Coronary artery (tissue), 2 donors: ENCODE measurements at places on chromosomes 3 and 15.

- DNase-seq = no peak
Measured at GRCh38 chr3:138469874-138470273, 35.5 kb downstream of the ESYT3 start.

GRCh38 chr3:81277853-81278252, 483.6 kb downstream of the GBE1 start:
- no peak for DNase-seq

DNA sequence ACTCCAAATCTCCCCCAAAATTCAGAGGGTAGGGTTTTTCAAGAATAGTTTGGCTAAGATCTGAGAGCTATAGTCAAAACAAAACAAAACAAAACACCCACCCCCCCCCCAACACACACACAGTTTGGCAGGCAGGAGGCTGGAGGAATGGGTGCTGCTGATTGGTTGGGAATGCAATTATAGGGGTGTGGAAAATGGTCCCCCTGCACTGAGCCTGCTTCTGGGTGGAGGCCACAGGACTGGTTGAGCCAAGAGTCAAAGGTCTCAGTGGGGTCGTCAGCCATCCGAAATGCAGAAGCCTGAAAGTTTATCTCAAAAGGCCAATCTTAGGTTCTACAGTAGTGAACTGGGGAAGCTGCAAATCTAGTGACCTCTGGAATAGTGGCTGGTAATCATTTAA, 2.5 kb upstream of the HACD2 start:
- DNase-seq = no peak

- no peak for DNase-seq
Measured at GRCh38 chr3:52650439-52650838, 35.3 kb downstream of the PBRM1 start.

DNA sequence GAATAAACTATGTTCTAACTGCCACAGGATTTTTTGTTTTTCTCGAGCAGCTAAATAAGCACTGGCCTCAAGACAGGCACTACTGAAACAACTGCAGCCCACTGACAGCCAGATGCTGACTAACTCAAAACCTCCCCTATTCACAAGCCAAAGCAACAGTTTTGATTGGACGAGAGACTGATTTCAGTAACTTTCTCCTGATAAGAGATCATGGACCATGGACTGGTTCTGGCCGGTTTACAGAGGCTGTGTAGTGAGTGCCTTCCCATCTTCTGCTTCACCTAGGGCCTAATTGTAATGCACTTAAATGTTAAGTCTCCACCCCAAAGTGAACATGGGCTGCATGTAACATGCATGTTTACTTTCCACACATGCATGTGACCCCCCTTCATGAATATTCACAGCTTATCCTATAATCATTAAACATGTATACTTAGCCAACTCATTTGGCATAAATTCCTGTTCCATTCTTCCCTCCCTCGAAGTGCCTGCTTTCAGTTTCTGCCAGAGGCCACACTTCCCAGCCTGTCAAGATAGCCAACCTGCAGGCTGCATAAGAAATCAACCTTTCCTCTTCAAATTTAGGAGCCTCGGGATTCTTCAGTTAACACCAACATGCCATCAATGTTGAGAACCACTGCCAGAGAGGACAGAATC, 108.2 kb downstream of the ULK4 start:
- no peak for DNase-seq

GRCh38 chr3:80836395-80836794, 925.0 kb downstream of the GBE1 start:
- no peak for DNase-seq

GRCh38 chr3:194584320-194584776, 48.9 kb downstream of the TMEM44 start:
- no peak for DNase-seq

GRCh38 chr3:178001670-178002101, 534.5 kb upstream of the KCNMB2 start:
- no peak for DNase-seq

DNA sequence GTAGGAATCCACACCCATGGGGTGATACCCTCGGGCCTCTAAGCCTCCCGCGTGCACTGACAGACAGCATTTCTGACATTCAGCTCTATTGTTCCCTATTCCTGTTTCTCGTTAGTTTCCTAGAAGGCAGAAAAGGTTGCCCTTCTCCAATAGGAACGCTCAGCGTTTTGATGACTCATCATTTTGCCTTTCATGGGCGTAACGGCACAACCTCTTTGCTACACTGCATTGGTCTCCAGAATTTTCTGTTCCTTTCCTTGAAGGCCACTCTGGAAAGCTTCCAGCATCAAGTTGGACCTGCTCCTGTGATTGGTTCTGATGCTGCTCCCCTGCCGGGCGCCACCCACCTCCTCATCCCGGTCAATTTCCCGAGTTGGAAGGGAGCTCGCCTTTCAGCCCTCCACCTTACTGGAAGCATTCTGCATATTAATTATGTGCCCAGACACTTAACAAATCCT, 13.0 kb upstream of the TNK2 start:
- DNase-seq = no peak

DNA sequence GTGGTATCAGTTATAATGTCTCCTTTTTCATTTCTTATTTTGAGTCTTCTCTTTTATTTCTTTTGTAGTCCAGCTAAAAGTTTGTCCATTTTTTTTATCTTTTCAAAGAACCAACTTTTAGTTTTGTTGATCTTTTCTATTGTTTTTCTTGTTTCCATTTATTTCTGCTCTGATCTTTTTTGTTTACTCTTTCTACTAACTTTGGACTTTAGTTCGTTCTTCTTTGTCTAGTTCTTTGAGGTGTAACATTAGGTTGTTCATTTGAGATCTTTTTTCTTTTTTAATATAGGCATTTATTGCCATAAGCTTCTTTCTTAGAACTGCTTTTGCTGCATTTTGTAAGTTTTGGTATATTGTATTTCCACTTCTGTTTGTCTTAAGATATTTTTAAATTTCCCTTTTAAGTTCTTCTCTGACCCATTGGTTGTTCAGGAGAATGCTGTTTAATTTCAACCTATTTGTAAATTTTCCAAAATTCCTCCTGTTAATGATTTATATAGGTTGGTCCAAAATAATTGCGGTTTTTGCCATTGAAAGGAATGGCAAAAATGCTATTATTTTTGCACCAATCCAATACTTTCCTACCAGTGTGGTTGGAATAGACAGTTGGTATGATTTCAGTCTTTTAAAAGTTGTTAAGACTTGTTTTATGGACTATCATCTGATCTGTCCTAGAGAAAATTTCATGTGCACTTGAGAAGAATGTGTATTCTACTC, 51.2 kb downstream of the KAT2B start:
- no peak for DNase-seq

GRCh38 chr3:8516047-8516661, 14.5 kb downstream of the LMCD1 start:
- no peak for DNase-seq

GRCh38 chr15:75625542-75626347, at the start of gene SNUPN:
Gene SNUPN (minus strand): TSS chr15:75625725. CDS start chr15:75621051, 4,674 bp downstream.
- peak; percentile 96 for DNase-seq

DNA sequence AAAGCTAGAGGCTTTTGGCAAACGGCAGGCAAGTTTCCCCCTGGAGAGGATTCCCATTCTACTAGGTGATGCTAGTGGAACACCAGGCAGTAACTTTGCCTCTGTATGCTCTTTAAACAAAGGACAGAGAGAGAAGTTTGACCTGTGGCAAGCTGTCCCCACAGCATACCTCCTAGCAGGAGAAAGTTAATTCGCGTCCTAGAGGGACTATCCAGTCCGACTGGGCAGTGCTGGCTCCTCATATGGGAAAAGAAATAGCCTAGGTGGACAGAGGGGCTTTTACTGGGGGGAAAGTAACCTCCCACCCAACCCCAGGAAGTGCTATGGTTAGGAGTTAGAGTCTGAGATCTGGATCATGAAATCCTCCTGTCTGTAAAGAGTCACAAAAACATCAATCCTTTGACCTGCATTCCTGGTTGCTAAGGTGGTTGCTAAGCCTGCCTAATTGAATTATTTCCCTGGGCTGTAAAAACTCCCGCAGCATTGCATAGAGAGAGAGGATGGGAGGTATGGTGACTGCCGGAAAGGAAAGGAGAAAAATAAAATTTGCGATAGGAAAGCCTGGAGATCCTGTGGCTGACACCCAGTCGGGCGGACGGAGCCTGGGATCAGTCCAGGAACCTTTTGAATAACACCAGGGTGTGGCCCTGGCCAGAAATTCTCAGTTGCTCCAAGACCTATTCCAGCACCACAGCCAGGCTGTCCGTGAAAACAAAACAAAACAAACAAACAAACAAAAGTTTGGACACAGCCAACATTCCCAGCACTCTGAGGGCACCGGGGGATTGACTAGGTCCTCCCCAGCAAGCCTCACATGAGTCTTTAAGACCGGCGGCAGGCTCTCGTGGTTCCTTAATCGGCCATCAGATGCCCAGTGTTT, 67.7 kb upstream of the ATP11B start:
- DNase-seq = no peak

DNA sequence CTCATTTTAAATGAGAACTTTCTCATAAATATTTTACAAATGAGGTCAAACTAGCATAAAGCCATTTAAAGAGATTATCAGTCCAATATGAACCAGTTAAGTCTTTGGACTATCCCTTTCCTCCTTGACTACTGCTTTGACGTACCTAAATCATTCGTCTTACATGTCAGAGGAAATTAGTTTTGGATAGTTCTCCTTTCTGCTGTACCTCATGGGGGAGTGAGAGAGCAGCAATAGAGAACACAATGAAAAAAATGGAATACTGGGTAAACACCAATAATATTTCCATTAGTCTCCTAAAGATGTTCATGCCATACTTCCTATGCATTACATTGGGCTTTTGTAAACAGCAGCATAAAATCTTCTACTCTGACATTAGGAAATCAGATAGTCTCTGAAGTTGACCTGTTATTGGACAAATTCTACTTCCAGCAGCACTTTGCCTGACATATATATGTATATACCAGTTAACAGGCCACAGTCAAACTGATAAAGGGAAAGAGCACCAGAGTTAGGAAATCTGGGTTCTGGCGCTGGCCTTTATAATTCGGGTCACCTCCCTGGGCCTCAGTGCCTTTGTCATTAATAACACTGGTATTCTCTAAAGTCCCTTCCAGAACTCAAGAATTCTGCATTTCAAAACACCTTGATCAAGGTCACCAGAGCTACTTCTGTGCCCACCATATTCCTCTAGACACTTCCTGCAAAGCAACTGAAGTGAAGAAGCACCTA, 26.8 kb downstream of the TIMMDC1 start:
- DNase-seq = no peak

- no peak for DNase-seq
Measured at GRCh38 chr3:99950921-99951320, 133.3 kb downstream of the CMSS1 start.

- DNase-seq = no peak
Measured at GRCh38 chr15:91345736-91346135, 245.7 kb downstream of the SV2B start.

GRCh38 chr15:71180986-71181853, 65.9 kb downstream of the THSD4 start:
- no peak for DNase-seq

- DNase-seq = no peak
Measured at GRCh38 chr3:183650554-183650953, 15.1 kb downstream of the KLHL24 start.

- no peak for DNase-seq
Measured at GRCh38 chr15:42077689-42078088, 16.7 kb downstream of the PLA2G4D start.

DNA sequence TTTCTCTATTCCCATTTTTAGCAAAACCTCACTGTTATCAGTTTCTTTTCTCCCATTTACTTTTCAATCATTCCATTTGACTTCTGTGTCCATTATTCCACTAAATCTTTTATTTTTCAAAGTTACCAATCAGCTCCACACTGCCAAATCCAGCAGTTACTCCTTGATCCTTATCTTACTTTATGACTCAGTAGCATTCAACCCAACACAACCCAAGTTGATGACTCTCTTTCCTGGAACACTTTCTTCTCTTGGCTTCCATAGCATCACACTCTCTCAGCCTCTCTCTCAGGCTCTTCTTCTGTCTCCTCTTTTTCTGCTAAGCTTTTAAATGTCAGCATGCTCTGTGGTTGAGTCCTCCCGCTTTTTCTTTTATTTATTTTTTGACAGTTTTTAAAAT, 36.3 kb downstream of the RASGRP1 start:
- no peak for DNase-seq

- DNase-seq = no peak
Measured at GRCh38 chr15:61171209-61171608, 57.9 kb downstream of the RORA start.

- no peak for DNase-seq
Measured at GRCh38 chr15:22917556-22917955, 62.6 kb downstream of the CYFIP1 start.

DNA sequence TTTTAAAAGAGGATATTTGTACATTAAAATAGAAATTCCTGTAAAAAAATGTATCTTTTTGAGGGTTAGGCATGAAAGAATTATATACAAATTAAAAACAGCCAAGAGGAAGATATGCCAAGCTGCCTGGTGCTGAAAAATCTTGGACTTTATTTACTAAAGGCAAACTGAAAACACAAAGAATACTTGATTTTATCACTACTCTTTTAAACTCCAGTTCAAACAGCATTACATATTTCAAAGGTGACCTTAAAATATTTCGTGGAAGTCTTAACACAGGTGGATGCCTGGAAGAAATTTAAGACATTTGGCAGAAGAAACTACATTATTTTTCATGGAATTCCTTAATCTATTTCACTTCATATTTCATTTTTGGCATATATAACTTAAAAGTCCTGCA, 101.1 kb upstream of the SLC2A2 start:
- DNase-seq = no peak

- DNase-seq = no peak
Measured at GRCh38 chr3:157494581-157495281, 8.5 kb downstream of the VEPH1 start.

- DNase-seq = no peak
Measured at GRCh38 chr3:111591555-111591954, 3.6 kb downstream of the ZBED2 start.

DNA sequence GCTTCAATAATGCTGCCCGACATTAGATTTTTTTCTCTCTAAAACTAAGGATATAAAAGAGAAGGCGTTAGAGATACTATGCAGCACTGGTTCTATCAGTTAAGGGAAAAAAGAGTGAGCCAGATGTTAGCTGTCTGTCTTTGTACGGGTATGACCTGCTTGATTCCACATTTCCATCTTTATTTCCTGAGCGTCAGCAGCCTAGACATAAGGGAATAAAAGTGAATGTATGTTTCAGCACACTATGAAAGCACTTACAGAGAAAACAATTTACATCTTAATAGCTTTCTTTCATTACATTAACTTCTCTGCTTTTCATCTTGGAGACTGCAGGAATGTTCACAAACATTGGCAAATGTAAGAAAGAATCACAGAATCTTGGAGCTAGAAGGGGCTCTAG, 319.3 kb downstream of the CTNNB1 start:
- DNase-seq = no peak

DNA sequence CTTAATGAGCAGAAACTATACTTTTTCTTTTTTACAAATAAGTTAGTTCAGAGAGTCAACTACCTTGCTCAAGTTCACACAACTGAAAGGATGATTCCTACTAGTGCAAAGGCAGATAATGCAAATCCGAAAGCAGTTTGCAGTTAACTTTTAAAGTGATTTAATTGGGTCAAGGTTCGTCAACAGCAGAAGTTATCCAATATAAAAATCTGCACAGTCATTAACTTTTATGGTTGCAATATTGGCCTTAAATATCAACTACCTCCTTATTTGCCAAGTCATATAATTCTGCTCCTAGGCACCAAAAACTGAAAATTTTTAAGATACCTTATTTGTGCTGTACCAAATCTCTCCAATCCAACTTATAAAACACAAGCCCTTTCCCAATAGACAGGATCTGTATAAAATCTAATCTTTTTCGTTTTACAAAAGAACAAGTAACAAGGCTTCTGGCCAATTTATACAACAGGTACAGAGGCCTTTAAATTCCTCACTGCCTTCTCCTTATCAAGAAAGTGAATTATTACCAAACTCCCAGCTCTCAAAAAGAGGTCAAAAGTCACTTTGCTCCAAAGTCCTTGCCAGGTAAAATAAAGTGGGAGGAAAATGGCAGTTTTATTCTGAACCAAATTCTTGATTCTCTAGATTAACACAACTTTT, 416.6 kb upstream of the NECTIN3 start:
- no peak for DNase-seq
